ENCODE measurements at places on chromosomes 3 and 15. TPM values are rescaled to one million over a fixed set of nuclear protein-coding genes. Genes with fewer than 3 reads are reported as not detected.

GRCh38 chr3:50602595-50603191 is 8.9 kb downstream of the CISH start:
- DNase-seq, result no peak

DNA sequence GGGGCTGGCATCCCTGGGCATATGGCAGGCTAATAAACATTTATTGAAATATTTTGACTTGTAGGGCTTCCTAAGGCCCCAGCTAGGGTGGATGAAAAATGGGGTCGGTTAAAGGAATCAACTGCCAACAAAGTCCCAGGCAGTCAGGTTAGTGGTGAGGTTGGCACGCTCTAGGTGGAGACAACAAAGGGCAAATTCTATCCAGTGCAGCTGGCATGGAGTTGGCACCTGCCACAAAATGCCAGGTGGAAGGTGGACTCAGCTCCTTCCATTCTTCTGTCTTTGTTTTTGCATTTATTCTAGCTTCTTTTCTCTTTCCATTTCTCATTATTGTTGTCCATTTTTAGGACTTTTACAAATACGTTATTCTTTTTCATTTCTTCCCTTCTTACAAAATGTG is 31.0 kb downstream of the LCMT2 start:
- DNase-seq, result no peak

GRCh38 chr15:61459785-61460707 is 230.9 kb upstream of the RORA start:
- DNase-seq, result peak; percentile 18

DNA sequence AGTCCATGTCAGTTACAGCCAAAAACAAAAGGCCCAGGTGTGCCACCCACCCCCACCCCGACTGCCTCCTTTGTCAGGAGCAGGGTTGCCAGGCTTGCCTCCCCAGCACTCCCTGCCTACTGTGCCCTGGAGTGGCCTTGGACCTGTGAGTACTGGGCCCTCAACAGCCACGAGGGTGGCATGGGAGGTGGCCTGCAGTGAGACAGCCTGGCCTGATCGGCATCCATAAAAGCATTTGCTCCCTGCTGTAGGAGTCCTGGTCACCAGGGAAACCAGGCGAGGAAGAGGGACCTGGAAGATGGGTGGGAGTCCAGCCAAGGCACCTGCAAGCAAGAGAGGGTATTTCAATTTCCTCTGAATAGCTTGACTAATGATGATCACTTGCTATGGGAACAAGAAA is 56.4 kb upstream of the KCNMB2 start:
- DNase-seq, result no peak

- DNase-seq, result no peak
Observed at GRCh38 chr3:44761101-44761423, 357 bp downstream of the KIAA1143 start.

DNA sequence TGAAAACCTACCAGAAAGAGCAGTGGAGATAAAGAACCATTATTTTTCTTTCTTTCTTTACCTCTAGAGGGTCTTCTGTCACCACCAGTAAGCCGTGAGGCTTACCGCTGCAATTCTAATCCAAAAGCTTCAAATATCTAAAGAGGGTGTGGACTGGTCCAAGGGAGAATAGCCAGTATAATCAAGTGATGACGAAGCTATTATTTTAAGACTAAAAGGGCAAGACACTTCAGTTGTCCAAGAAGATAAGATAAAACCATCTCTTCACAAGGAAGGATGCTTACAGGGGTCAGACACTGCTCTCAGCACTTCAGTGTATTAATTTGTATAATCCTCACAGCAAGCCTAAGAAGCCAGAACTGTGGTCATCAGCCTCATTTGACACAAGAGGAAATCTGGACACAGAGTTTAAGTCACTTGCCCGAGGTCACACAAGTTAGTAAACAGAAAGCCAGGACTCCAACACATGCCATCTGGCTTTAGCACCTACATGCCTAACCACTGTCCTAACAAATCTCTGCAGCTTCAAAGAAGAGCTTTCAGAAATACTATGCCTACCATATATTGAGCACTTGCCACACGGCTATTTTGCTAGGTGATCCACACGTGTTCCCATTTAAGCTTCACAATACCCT is 14.6 kb downstream of the HDC start:
- no peak for DNase-seq

- no peak for DNase-seq
Observed at GRCh38 chr3:117645561-117646242, 936.1 kb downstream of the TUSC7 start.

DNA sequence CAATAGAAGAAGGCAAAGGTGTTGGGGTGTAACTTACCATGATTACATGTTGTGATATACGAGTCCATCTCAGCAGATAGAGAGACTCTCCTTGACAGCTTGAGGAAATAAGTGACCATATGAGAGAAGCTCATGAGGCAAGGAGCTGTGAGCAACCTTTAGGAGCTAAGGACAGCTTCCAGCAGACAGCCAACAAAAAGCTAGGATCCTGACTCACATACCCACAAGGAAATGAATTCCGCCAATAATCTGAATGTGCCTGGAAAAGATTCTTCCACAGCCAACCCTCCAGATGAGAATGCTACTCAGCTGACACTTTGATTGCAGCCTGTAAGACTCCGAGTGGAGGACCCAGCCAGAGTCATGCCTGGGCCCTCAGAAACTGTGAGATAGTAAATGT is 339.6 kb upstream of the TPRG1 start:
- no peak for DNase-seq

GRCh38 chr3:189355481-189356201 is 183.9 kb downstream of the TPRG1 start:
- peak; percentile 14 for DNase-seq

DNA sequence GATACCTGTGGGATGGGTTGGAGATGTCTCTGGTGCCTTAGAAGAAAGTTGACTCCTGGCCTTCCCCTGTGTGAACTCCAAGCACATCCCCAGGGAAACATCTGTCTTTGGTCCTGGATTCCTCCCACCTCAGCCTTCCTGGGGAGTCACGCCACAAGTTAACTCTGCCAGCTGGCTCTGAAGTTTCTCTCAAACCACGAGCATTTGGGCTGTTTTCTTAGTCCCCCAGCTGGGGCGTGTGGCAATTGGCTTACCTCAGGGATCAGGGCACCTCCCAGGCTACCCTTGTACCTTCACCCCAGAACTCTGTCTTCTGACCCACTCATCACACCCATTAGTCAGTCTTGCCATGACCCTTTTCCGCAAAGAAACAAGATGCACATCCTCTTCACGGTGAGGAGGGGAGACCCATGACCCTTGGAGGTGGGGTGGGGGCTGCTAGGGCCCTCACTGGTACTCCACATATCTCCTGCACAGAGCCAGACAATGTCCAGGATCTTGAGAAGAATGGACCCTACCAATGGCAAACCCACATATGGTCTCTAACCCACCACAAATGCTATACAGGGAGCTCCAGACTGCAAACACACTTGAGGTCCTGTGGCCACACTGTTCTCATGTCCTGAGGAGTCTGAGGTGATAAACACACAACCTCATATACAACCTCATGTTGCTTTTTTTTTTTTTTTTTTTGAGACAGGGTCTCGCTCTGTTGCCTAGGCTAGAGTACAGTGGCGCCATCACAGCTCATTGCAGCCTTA is 3.9 kb downstream of the NEIL1 start:
- DNase-seq, result no peak

GRCh38 chr3:195397524-195397923 is 45.3 kb downstream of the ACAP2 start:
- DNase-seq, result no peak

DNA sequence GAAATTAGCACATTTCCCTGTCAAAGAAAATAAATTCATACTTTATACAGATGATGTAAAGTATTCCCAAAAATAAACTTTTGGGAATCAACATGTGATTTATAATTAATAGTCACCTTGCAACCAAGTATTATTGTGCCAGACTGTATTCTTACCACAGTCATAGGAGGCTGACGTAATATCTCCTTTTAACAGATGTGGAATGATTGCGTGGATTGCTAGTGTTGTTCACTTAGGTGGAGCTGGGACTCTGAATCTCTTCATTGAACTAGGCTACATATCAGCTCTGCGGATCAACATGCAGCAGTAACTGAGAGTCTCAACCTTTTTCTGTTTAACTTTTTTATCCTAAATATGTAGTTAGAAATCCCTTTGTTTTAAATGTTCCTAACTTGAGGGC is 37.2 kb downstream of the PXK start:
- DNase-seq, result no peak

GRCh38 chr3:70249509-70250160 is 62.8 kb downstream of the MDFIC2 start:
- DNase-seq, result no peak

- no peak for DNase-seq
Observed at GRCh38 chr3:187292631-187293515, 1.3 kb upstream of the MASP1 start.

DNA sequence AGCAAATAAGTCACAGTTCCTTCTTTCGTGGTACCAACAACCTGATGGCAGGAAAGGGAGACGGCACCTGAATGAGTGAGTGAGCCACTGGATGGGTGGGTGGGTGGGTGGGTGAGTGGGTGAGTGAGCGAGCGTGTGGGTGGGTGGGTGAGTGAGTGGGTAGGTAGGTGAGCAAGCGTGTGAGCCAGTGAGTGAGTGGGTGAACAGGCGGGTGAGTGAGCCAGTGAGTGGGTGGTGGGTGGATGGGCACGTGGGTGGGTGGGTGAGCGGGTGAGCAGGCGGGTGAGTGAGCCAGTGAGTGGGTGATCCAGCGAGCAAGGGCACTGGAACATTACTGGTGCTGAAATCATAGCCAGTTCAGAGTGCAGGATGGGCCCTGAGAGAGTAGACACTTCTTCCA is 152.8 kb downstream of the MEGF11 start:
- no peak for DNase-seq

DNA sequence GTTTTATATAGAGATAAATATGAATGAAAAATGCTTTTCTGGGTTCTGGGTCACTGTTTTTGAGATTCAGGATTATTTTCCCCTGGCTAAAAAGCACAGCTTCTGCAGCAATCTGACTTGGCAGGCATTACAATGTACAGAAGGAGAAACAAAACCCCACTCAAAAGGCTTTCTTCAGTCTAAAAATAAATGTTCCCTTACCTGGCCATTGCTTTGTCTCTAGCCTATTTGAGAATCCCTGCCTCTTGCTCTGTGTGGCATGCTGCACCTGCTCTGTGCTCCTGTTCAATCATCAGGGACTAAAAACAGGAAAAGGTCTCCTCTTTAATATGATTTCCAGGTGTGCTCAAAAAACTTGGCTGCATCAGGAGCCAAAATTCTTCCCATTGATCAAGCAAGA is 187.4 kb upstream of the STAC start:
- no peak for DNase-seq

DNA sequence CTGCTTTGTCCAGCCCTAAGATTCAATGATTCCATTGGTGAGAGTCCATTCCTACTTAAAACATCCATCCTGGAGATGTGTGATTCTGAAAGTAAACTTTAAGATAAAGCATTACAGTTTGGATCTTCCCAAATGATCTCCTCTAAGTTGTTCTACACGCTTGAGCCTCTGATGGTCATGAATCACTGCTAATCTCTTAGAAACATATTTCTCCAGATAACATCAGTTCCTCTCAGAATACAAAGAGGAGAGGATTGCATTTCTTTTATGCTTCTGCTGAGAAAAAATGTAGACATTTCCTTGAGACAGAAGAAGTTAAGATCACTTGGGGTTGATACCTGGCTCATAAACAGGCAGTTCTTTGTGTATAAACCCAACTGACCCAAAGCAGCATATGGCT is 281.2 kb upstream of the DPH6 start:
- DNase-seq, result no peak

- DNase-seq, result no peak
Observed at GRCh38 chr3:196949285-196949619, 6.9 kb upstream of the NCBP2 start.

SLC15A2 gene
- total RNA-seq, result 18.8 TPM

CIB1 gene
- total RNA-seq, result 106 TPM

CPLX3 gene
- not detected for total RNA-seq

HDAC11 gene
- 43.7 TPM for total RNA-seq

SCAANT1 gene
- total RNA-seq, result not detected

LRRC2 gene
- total RNA-seq, result 1.9 TPM

PP2D1 gene
- not detected for total RNA-seq

ROPN1 gene
- total RNA-seq, result not detected

PODXL2 gene
- 16.8 TPM for total RNA-seq

HEG1 gene
- total RNA-seq, result 47.6 TPM

BLM gene
- total RNA-seq, result 1.2 TPM

CHDH gene
- total RNA-seq, result 46.4 TPM

UROC1 gene
- total RNA-seq, result 0.14 TPM
